Astrocyte of the cerebellum (primary cell): ENCODE measurements at places on chromosomes 1 and 21.
A peak's percentile ranks its signal among the peaks of the same experiment; 100 is the strongest.

DNA sequence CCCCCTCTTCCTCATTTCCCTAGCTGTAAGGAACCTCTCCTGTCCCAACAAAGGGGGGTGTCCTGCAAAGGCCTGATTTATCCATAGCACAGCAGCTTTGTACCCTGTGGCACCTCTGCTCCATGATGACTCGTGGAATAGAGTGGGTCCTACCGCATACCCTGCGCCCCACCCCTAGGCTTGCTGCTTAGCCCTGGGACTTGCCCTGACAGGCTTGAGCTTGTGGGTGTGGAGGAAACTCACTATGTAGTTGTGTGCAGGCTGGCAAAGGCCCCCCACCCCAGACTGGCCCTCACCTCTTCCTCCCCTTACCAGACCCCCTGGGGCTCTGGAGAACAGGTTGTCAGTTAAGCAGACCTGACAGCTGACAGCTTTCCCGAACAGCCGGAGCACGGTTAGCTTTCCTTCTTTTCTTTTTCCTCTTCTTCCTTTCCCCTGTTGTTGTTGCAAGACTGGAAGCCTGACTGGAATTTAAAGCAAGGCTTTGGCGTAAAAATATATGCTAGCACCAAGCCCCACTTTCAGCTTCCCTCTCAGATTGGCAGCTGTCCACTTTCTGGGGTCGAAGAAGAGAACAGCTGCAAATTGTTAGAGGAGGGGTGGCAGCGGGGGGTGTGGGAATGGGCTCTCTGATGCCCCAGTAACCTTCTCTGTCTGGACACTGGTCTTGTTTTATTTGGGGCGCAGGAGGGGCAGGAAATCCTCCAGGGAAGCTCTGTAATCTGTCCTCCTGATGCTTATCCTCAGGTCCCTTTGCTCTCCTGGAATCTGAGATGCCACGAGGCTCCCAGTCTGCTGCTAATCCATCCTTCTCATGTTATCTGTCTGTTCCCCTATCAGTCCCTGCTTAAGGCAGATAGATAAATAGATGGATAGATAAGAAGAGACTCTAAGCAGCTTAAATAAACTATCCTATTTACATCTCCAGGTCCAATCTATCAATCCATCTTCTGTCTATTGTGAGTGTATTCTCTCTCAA, 134.6 kb downstream of the BRINP2 start:
- DNase-seq: no peak

DNA sequence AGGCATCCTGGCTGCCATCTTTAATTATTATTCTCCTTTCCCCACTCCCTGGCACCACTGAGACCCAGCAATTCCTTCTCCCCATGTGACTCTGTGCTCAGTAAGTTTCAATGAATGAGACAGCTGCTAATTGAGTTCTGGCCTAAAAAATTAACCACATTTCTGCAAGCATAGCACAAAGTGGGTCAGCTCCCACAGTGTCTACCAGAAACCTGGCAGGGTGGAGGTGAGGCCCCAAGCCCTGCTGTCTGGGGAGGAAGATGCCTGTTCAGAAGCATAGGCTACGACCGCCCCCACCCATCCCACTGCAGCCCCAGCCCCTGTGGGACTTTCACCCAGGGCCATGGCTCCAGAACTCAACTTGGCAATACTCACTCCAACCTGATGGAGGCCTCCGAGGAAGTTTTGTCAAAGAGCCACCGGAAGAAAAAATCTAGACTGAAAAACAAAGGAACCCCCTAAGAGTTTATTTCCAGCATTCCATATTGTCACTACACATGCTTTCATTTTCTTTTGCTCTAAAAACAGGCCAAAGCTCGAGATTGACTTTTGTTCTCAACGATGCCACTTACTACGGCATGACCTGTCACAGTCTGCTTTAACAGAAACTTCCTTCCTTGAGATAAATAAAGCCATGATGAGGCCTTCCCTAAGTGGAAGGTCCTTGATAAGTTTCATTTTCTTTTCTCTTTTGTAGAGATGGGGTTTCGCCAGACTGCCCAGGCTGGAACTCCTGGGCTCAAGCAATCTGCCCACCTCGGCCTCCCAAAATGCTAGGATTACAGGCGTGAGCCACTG, 26.5 kb downstream of the TMEM63A start:
- DNase-seq: no peak

- DNase-seq: no peak
These were observed 5.2 kb downstream of the INKA2 start for GRCh38 chr1:111733992-111734341.

DNA sequence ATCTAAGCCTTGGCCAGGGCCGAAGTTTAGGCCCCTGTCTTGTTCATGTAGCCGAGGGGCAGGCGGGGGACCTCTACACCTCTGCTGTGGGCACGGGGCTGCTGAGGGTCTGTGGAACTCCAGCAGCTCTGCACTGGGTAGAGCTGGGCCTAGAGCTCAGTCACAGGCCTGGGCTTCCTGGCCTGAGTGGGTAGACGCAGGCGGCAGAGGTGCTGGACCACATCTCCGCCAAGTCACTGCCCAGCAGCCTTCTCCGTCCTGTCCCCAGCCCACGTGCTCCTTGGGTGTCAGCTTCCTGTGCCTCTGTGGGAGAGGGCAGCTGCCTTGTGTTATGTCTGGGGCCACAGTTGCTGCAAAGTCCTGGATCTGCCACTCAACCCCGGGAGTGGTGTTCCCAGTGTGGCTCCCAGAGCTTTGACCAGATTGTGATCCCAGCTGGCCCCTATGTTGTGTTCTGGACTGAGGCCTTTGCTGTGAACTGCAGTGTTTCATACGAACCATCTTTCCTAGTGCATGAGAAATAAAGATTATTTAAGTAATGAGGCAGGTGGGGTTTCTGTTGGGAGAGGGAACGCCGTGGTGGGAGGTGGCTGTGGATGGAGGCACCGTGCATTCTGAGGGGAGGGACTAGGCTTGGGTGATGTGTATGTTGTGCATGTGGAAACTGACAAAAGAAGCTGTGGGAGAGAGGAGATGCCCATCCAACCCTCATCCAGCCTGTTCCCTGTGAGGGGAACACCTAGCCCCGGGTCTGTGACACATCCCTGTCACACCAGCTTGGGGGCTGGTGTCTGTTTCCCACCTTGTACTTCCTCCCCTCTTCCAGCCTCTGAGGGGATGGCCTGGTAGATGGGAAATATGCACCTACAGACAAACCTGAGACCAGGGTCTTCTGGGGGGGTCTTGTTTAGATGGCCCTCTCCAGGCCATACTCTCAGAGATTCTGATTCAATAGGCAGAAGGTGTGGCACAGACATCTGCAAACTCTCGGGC, 12.2 kb downstream of the AMPD2 start:
- no peak for DNase-seq

- no peak for DNase-seq
These were observed 5.1 kb downstream of the LAMB3 start for GRCh38 chr1:209647156-209647555.

- DNase-seq: no peak
These were observed 30.1 kb upstream of the PARP1 start for GRCh38 chr1:226438007-226438406.

DNA sequence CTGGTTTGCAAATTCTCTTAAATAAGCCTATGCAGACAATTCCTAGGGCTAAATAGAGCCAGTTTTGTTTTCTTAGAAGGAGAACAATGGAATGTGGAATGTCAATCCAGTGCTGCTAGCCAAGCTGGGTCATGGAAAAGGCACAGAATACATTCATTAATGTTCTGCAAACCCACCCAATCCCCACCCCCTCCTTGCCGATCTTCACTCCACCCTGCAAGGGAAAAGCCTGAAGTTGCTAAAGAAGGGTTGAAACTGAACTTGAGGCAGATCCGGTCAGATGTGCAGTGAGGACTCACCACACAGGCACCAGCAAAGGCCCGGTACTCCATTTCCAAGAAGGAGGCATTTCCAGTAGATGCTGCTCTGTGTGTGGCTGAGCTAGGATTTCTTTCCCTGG, 179.6 kb downstream of the PLPP3 start:
- DNase-seq: no peak

- DNase-seq: no peak
These were observed 336.3 kb downstream of the PBX1 start for GRCh38 chr1:164895026-164895912.

DNA sequence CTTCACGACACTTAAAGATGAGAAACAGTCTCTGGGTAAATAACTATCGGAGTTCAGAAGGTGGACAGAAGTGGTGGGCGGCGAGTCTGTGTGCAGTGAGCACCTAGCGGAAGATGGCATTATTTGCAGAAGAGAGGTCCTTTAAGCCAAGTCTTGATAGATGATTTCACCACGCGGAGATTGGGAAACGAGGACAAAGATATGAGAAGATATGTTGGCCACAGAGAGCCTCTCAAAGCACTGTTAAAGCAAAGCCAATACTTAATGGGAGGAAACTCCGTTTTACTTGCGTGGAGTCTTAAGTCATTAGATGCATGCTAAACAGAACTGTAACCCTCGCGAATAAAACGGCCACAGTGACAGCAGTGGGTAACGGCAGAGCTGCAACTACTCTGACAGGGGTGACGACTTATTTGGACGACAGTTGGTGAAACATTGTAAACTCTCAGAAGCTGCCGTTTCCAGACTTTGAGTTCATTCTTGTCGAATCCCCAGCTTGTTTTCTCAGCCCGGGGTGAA, 577 bp upstream of the CEP350 start:
- DNase-seq: no peak

- peak; percentile 13 for DNase-seq
These were observed 180.6 kb upstream of the PALMD start for GRCh38 chr1:99465176-99465900.

DNA sequence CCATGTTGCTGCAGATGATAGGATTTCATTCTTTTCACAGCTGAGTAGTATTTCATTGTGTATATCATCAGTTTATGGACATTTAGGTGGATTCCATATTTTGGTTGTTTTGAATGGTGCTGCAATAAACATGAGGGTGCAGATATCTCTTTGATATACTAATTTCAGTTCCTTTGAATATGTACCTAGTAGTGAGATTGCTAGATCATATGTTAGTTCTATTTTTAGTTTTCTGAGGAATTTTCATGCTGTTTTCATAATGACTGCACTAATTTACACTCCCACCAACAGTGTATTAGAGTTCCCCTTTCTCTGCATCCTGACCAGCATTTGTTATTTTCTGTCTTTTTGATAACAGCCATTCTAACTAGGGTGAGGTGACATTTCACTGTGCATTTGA, 82.1 kb downstream of the BRINP2 start:
- no peak for DNase-seq

- no peak for DNase-seq
These were observed 27.0 kb upstream of the PRSS38 start for GRCh38 chr1:227788271-227789083.

- DNase-seq: no peak
These were observed 304.4 kb downstream of the HHAT start for GRCh38 chr1:210633140-210633539.

- no peak for DNase-seq
These were observed 84.5 kb upstream of the GCLM start for GRCh38 chr1:93993731-93994130.

GRCh38 chr1:26537951-26538352, 8.4 kb downstream of the RPS6KA1 start:
- no peak for DNase-seq

- no peak for DNase-seq
These were observed 2.3 kb downstream of the ANP32E start for GRCh38 chr1:150233359-150234308.

GRCh38 chr1:57206038-57206437, 217.8 kb downstream of the DAB1 start:
- DNase-seq: no peak

DNA sequence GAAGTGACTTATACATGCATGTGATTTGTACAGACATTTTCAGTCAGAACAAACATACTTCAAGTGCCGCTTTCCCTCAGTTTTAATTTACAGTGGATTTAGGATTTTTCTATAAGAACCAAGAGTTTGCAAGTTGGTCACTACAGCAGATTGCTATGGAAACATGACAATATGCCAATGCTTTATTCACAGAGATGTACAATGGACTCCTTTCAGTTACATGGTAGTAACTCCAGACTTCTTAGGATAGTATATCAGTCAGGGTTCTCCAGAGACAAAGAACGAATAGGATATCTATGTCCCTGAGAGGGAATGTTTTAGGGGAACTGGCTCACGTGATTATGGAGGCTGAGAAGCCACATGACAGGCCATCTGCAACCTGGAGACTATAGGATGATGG, 27.4 kb downstream of the IFI44 start:
- DNase-seq: no peak

DNA sequence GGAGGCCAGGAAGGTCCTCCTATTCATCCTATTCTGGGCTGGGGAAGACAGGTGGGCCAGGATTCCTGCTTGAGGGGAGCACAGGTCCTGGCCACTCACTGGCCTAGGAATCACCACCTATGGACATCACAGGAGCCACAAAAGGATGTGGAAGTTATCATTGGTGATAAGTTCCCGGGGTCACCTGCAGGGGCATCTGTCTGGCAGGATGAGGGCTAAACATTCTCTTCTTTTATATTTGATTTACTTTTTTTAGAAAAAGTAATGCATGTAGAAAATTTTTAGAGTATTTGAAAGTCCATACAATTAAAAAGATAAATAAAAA, 33.2 kb upstream of the KIAA0040 start:
- DNase-seq: no peak

DNA sequence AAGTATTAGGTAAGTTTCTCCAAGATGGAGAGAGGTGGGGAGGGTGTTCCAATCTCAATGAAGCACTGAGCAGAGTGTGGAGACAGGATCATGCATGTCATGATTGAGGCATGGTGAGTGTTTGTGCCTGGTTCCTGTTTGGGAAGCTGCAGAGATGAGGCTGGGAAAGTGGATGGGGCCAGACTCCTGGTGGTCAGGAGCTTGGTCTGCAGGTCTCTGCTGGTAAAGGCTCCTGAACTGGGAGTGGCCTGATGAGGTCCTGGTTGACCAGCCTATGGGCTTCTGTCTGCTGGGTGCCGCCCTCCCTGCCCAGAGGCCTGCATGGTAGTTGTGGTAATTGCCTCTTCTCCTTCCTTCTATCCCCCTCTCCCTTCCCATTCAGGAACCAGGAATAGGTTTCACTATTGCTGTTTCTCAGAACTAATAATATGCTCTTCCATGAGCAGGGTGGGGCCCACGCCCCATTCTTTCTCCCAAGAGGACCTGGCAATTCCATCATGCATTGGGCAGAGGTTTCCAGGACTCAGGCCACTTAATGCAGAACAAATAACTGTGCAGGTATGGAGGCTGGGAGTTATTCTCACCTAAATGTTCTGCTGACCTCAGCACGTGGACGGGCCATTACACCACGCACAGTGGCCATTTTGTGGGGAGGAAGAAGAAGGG, 24.5 kb downstream of the PROK1 start:
- DNase-seq: no peak

DNA sequence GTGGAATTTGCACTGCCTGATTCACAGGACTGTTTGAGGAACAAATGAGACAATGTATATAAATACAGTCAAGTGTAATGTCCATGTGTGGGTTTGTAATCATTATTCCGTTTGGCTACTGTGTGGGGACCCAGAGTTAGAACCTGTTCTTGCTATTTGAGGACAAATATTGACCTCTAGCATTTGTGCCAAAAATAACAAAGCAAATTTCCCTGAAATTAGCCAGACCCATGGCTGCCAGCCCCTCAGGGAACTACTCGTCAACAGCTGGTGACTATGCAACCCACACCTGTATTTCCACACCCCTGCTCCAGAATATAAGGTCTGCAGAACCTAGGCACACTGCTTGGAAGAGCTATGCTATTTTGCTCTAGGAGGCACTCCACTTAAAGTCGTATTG, 70.7 kb downstream of the KCNJ6 start:
- no peak for DNase-seq
